ENCODE measurements at places on chromosomes 2 and 18.

DNA sequence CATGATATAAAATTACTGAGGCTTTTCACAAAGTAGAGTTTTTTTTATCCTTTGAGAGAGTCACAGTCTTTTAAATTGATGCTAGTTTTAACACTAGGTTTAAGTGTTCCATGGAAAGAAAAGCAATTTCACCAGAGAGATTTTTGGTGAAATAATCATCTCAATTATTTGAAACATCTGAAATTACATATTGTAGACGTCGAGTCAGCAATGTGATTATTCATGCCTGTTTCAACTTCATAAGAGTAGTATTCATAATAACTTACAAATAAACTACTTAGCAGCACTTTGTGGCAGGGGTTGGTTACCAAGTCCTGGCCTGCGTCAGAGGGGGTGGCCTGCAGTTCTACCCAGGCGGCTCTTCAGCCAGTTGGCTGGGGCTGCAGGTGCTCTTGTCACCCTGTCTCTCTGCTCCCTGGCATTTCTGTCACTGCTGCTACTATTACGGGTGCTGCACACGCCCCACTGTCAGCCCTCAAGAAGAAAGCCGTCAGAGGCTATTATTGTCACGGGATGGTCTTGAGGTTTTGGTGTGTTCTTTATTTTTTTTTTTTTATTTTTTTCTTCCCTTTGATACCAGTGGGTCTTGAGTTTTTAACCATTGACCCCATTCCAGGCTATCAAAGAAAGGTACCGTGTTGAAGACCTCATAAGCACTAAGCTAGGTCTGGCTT lies 50.4 kb downstream of the MALT1 start:
- peak; percentile 37 for DNase-seq

DNA sequence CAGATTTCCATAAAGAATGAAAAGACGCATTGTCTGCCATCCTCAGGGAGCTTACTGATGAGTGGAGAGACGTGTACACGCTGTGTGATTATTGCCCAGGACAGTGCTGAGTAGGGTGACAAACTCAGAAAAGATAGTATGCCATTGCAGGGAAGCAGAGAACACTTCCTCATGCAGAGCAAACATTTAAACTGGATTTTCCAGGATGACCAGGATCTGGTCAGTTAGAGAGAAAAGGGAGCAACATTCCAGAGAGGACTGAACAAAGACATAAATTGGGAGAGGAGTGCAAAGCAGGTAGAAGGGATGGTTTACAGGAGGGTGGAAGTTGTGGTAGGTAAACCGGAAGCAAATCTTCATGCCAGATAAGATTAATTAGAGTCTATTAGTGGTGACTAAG lies 2.3 kb downstream of the SLC9A2 start:
- DNase-seq = no peak

GRCh38 chr2:7555260-7555659 lies 638.0 kb downstream of the RNF144A start:
- no peak for DNase-seq

DNA sequence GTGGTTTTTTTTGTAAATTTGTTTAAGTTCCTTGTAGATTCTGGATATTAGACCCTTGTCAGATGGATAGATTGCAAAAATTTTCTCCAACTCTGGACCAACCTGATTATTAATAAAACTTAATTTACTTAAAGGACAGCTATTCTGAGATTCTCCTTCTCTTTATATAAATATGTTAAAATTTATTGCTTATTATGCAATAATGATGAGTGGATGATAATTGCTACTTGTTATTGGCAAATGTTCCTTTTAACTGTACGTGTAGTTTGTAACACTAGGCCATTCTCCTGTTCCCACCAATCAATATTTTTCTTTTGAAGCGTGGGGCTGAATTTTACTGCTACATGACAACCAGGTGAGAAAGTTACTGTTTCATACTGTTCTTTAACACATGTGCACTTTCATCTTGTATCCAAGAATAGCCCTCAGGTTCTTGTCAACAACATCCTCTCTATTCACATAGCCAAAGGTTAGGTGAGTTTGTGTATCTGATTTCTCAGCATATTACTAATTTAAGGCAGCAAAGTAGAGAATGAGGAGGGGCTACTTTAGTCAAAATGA lies 16.6 kb upstream of the STK17B start:
- DNase-seq = no peak

DNA sequence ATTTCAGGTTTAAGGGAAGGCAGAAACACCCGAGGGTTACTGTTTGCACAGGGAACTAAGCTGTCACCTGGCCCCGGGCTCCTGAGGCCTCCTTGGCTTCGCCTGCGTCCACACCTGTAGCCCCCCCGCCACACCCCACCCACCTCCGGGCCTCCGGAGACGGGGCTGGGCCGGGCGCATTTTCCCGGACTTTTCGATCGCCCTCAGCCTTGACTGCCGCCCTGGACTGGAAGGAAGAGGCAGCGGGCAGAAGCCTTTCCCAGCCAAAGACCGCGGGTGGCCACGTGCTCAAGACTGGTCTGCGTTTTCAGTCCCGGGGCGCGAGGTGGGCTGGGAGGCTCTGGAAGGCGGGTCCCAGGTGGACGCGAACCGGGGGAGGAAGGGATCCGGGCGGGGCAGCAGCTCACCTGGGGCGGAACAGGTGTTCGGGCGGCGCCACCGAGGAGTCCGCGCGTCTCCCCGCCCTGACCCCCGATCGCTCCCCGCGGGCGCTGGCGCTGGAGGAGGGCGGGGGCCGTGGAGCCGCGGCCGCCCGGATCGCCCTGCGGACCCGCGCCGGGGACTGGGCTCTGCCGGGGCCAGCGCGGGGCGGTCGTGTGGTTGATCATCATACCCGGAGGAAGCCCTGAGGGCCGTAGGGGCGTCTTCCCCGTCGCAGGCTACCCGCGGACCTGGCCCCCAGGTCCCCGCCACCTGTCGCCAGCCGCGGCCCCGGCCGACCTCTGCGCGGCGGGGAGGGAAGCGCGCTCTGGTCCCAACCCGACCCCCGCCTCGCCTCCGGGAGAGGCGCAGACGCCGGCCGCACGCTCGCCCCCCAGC lies 3.2 kb downstream of the ID2 start:
- DNase-seq = peak; percentile 63

- no peak for DNase-seq
Observed at GRCh38 chr18:78670778-78671391, 308.7 kb upstream of the SALL3 start.

- DNase-seq = peak; percentile 44
Observed at GRCh38 chr2:112920923-112921532, 10.1 kb downstream of the IL37 start.

GRCh38 chr2:43438858-43439655 lies 156.8 kb downstream of the THADA start:
- DNase-seq = peak; percentile 70

GRCh38 chr2:100900156-100900795 lies 80.3 kb downstream of the NPAS2 start:
- no peak for DNase-seq

DNA sequence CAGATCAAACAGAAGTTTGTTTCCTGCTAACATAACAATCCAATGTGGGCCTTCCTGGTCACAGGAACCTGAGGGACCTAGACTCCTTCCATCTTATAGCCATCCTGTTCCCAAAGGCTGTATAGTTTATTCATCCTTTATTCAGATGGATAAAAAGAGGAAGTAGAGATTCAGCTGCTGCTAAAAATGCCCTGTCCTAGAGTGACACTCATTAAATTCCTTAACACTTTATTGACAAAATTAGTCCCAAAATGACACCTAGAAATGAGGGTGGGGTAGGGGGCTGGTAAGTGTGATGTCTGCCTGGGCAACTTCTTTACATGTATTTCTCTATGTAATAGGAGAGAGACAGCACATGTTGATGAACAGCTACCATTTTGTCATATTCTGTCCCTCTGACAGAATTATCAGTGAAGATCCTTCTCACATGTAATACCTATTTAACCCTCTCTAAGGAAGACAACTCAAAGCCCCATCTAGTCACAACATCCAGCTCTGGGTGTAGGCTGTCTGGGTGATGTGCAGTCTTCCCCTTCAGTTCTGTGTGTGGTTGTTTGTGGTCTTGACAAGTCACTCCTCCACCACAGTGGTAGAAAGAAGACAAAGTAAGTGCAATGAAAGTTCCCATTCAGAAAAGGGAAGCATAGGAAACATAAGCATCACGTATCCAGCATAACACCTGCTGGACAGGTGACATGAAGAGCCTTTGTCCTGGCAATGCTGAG lies 253.9 kb upstream of the CNTNAP5 start:
- no peak for DNase-seq

DNA sequence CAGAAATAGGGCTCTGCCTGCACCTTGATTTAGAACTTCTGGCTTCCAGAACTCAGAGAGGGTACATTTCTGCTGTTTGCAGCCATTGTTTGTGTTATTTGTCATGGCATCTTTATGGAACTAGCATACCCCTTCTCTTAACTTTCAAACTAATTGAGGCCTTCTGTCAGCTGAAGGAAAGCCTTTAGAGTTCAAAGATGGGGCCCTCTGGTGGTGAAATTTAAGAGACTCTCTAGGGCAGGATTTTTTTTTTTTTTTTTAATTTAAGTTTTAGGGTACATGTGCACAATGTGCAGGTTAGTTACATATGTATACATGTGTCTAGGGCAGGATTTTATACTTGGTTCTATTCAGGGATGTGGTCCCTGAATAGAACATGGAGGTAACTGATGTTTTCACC lies 260.6 kb upstream of the LINC00305 start:
- no peak for DNase-seq

DNA sequence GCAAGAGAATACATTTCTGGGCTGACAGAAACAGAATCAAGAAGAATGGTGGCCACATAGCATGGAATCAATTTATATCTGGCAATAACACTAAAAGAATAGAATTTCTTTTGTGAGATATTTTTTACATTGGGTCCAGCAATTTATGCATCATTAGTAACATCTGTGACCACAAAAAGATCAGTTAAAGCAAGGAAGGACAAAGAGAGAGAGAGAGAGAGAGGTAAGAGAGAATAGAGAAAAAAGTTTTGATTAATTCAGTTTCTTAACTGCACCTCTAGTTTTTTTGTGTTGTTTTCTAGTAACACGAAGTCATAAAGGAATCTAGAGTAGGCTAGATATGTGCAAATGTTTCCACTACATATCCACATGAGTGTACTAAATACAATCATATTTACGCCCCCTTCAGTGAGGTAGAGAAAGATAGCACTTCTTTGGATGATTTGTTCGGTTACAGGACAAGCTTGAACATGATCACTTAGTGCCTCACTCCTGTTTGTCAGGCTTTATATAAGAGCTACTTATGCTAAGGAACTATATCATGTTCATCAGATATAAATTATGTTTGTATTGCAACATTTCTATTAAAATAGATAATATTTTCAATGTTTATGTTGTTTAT lies 247.4 kb upstream of the COL3A1 start:
- DNase-seq = no peak

DNA sequence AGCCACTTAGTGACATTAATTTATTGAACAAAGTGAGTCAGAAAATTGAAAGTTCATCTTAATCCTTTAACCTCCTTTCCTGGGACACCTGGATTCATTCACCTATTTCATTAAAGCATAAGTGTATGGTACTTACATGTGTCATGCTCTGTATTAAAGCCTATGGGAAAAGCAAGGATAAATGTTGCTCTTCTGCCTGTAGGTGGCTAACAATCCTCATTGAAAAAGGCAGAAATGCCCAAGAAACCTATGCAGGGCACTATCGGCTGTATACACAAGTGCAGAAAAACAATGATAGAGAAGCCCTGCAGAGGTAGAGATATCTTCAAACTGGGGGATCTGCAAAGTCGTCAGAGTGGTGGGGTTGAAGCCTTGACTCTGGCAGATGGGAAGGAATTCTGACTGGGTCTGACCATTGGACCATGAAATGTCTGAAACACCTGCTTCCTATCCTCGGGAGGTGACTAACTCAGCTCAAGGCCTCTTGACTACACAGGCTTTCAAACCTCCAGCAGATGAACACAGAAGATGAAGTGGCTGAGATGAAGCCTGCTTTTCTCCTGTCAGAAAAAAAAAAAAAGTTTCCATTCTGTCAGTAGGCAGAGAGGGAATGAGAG lies 83.1 kb downstream of the DCC start:
- DNase-seq = no peak

DNA sequence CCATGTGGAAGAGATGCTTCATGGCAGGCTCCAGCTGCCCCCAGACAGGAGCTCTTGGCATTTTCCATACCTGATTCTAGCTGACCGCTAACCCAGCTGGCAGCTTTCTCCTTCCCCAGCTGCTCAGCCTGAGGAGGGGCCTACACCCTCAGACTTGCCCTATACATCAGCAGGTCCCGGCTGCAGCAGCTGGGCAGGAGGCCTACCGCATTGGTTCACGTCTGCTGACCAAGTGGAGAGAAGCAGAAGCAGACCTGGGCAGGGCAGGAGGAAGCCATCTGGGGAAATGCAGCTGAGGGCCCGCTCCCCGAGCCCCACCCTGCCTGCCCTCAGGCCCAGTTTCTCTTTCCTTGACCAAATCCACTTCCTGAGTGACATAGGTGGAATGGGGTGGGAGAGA lies 50.7 kb downstream of the LBH start:
- DNase-seq = no peak

- peak; percentile 7 for DNase-seq
Observed at GRCh38 chr2:134144651-134145050, 109.2 kb upstream of the MGAT5 start.

GRCh38 chr2:44510246-44510645 lies 148.5 kb downstream of the CAMKMT start:
- no peak for DNase-seq

GRCh38 chr18:76553715-76554546 lies 58.9 kb upstream of the ZNF516 start:
- peak; percentile 29 for DNase-seq

GRCh38 chr2:59233448-59233847 lies 992.3 kb upstream of the FANCL start:
- DNase-seq = no peak

DNA sequence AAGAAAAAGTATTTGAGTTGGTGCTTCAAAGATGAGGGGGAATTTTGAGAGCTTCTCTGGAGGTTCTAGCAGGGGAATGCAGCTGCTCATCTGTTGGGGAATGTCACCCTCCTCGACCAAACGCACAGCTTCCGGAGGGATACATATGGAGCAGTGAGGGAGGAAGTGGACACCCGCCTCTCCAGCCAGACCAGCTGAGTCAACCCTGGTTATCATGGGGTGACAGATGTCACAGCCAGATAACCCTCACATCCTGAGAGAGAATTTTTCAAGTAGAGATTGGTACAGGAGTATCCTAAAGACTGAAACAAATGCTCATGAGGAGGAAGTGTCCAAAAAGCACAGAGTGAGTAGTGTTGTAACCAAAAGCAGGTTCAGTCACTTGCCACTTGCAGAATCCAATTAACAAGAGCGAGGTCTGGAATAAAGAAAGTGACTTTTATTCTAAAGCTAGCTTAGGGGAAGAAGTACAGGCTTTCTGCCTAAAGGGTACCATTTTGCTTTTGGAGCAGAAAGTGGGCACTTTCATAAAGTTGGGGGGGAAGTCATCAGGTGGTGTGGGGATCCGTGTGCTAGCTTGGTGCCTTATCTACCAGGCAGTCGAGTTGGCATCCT lies 395.2 kb downstream of the RAD51AP2 start:
- no peak for DNase-seq
